Peyer's patch (tissue), 4 donors: ENCODE measurements at places on chromosomes 1 and 21. TPM values are rescaled to one million over a fixed set of nuclear protein-coding genes. Genes with fewer than 3 reads are reported as not detected.

DNA sequence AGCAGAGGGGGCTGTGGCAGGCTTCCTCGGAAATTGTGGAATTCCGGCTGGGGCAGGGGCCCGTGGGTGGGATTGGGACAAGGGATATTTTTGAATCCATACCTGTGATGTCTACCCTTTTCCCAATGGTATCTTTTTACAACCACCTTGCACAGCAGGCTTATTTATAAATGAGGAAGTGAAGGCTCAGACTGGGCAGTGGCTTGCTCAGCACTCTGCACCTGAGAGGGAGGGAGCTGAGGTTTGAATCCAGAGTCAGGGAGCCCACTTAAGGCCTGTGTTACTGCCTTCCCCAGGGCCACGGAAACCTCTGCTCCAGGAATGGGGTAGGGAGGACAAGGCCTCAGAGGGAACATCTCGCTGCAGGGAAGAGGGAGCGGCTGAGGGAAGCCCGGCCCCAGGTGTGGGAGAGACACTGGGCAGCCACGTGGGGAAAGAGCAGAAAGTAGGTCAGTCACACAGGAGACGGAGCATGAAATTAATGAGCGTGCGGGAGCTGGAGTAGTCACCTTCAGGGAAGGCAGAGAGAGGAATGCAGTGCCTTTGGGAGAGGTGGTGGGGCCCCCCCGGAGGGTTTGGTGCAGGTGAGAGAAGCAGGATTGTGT is 35.4 kb upstream of the SCMH1 start:
- H3K4me1 ChIP-seq: no peaks in the 10 kb centered on the region
- H3K36me3 ChIP-seq: no peaks in the 10 kb centered on the region
- H3K27ac ChIP-seq: no peak overlapping the region
- H3K4me3 ChIP-seq: no peak overlapping the region
- H3K27me3 ChIP-seq: no peaks in the 10 kb centered on the region
- no peak for DNase-seq

- no peak overlapping the region for H3K4me3 ChIP-seq
- no peak overlapping the region for H3K27ac ChIP-seq
- H3K27me3 ChIP-seq: no peaks in the 10 kb centered on the region
- H3K36me3 ChIP-seq: no peaks in the 10 kb centered on the region
These were observed 123.2 kb downstream of the LHX8 start for GRCh38 chr1:75257424-75257823.

The FMO4 gene
- total RNA-seq: 9.9 TPM

DNA sequence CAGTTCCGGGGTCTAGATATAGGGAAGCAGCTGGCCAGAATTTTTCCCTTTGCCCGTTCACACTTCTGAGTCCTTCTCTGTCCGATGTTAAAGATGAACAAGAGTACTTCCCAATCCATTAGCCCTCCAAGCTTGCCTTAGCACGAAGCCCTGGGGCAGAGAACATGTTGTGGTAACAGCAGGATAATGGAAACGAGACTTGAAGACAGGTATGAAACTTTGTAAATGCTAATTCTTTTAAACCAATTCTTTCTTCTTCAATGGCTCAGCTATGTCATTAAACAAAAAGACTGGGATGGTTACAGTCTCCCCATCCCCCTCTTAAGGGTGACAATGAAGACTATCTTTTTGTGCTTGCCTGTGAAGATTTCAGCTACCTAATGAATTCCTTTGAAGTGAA is 218.5 kb downstream of the PLA2G4A start:
- H3K4me3 ChIP-seq: no peak overlapping the region
- no peak for DNase-seq
- no peaks in the 10 kb centered on the region for H3K4me1 ChIP-seq

DNA sequence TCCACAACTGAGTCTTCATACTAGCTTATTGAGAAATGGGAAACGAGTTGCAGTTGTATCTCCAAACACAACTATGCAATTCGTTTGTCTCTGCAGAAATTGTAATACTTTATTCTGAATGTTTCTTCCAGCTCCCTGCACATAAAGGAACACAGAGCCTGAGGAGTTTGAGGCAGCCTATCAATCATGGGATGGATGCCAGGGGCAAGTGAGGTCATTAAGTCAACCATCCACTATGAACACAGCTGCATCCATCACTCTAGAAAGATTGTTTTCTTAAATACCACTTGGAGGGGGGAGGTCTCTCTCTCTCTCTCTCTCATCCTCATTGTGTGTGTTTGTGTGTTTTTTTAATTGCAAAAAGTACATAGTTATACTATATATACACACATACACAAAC is 2.9 kb upstream of the PSMB2 start:
- H3K36me3 ChIP-seq: no peaks in the 10 kb centered on the region
- H3K27me3 ChIP-seq: no peaks in the 10 kb centered on the region
- H3K4me3 ChIP-seq: no peak overlapping the region

The S100A13 gene
- 49.5 TPM for total RNA-seq

The C4BPA gene
- 1.2 TPM for total RNA-seq

- no peak overlapping the region for H3K27ac ChIP-seq
- no peaks in the 10 kb centered on the region for H3K36me3 ChIP-seq
- H3K27me3 ChIP-seq: no peaks in the 10 kb centered on the region
- no peak overlapping the region for H3K4me3 ChIP-seq
These were observed 16.2 kb downstream of the MTOR start for GRCh38 chr1:11245904-11246719.

The PCAT6 gene
- total RNA-seq: not detected

GRCh38 chr1:5423109-5423508 is 569.1 kb downstream of the NPHP4 start:
- no peaks in the 10 kb centered on the region for H3K27me3 ChIP-seq
- H3K4me1 ChIP-seq: no peaks in the 10 kb centered on the region
- peak; percentile 46 for DNase-seq
- no peak overlapping the region for H3K4me3 ChIP-seq

The C1QA gene
- 43.2 TPM for total RNA-seq

DNA sequence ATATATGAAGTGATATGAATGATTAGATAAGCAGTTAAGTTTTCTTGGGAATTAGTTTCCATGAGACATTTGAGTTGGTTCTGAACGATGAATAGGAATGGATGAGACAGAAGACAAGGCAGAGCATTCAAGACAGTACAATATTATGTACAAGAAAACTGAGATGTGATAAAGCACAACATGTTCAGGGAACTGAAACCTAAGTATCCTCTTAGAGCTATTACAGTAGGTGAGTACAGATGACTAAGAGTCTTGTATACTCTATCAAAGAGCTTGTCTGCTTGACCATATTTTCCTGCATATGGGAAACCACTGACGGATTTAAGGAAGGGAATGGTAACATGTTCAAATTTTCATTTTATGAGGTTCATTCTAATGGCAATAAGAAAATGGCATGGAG is 61.6 kb downstream of the NME7 start:
- H3K27ac ChIP-seq: no peak overlapping the region
- no peaks in the 10 kb centered on the region for H3K36me3 ChIP-seq
- no peak for DNase-seq
- no peaks in the 10 kb centered on the region for H3K27me3 ChIP-seq
- H3K4me3 ChIP-seq: no peak overlapping the region

The ERG gene
- 4.2 TPM for total RNA-seq

The GBP5 gene
- 14.0 TPM for total RNA-seq

The CASZ1 gene
- total RNA-seq: 165 TPM

The SIK1 gene
- 17.3 TPM for total RNA-seq

- H3K27me3 ChIP-seq: no peaks in the 10 kb centered on the region
- no peak for DNase-seq
- no peaks in the 10 kb centered on the region for H3K4me1 ChIP-seq
- H3K4me3 ChIP-seq: no peak overlapping the region
These were observed 219.1 kb upstream of the FMN2 start for GRCh38 chr1:239872626-239873025.

GRCh38 chr1:195096051-195096521 is 1512.2 kb downstream of the KCNT2 start:
- H3K4me3 ChIP-seq: no peak overlapping the region
- DNase-seq: no peak
- no peaks in the 10 kb centered on the region for H3K36me3 ChIP-seq
- no peaks in the 10 kb centered on the region for H3K4me1 ChIP-seq
- H3K27me3 ChIP-seq: no peaks in the 10 kb centered on the region

GRCh38 chr1:165416876-165417275 is 28.1 kb downstream of the RXRG start:
- no peaks in the 10 kb centered on the region for H3K36me3 ChIP-seq
- no peaks in the 10 kb centered on the region for H3K4me1 ChIP-seq
- no peak overlapping the region for H3K4me3 ChIP-seq
- no peak overlapping the region for H3K27ac ChIP-seq
- no peaks in the 10 kb centered on the region for H3K27me3 ChIP-seq

GRCh38 chr1:17278996-17279830 is 28.8 kb upstream of the PADI4 start:
- H3K4me1 ChIP-seq: no peaks in the 10 kb centered on the region
- no peak overlapping the region for H3K4me3 ChIP-seq
- no peak overlapping the region for H3K27ac ChIP-seq
- H3K36me3 ChIP-seq: no peaks in the 10 kb centered on the region
- H3K27me3 ChIP-seq: no peaks in the 10 kb centered on the region

DNA sequence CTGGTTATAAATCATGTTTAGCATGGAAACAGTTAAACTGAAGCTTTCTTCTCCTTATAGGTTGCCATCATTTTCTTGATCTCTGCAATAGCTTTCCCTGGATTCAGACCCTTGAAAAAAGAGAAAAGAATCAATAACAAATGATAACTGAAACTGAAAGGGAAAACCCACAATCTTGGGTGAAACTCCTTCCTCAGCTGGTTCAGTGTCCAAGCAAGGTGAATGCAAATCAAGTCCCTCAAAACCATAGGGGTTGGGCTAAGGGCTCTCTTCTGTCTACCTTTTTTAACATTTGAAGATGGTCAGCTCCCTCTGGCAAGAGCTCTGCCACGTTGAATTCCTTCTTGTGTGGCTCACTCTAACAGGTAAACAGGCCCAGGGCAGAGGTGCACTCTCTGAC is 7.1 kb upstream of the ATP13A2 start:
- H3K36me3 ChIP-seq: peaks cover 5% of the 10 kb centered on the region
- no peak overlapping the region for H3K4me3 ChIP-seq
- H3K27ac ChIP-seq: no peak overlapping the region
- no peak for DNase-seq

The FAM72C gene
- not detected for total RNA-seq

DNA sequence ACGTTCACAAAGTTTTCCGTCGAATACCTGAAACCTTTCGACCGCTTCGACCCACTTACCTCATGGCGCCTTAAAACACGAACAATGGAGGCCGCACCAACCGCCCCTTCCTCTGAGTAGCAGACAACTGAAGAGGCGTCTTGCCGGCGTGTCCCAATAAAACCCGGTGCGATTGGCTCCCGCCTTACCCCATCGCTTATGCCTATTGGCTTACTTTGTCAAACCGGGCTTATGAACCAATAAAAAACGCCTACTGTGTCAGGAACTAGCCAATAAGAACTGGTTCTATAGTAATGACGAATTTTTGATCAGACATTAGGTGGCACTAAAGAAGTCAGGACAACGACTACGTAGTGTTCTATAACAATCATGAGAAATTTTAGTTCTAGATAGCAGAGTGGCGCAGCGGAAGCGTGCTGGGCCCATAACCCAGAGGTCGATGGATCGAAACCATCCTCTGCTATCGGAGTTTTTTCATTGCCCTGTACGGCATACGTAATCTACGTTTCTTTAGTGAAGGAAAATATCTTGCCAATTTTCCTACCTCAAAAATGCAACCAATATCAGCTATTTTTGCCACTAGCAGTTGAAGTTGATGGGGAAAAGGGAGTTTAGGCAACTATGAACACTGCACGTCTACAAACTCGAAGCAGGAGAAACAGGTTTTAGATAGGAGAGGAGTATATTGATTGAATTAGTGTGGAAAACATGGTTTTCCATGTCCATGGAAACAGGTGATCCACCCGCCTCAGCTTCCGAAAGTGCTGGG is at the start of gene ILF2:
TSS of gene ILF2 (minus strand) at position 135 of the 769 bp plus-strand sequence. CDS start at position 64, 71 bp downstream.
- peaks cover 30% of the 10 kb centered on the region for H3K36me3 ChIP-seq
- no peaks in the 10 kb centered on the region for H3K27me3 ChIP-seq
- peaks cover 18% of the 10 kb centered on the region for H3K4me1 ChIP-seq
- peak within 1 kb of the TSS; percentile 77 for H3K4me3 ChIP-seq

DNA sequence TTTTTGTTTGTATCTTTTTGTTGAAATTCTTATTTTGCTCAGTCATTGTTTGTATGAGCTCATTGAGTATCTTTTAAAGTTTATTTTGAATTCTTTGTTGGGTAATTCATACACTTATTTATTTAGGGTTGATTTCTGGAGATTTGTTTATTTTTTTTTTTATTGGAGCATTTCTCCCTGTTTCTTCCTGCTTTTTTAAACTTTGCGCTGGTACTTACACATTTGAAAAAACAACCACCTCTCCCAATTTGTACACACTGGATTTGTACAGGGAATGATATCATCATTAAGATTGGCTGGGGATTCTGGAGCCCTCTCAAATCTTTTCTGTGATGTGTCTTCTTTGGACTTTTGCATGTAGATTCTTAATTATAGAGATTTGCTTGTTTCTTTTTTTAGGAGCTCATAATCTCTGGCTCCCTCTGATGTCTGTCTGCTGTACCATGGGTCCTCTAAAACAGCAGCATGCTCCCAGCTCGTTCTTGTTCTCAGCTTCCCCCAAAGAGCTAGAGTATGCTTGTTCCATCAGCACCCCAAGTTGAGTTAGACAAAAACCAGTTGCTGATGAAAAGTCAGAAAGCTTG is 310.7 kb downstream of the DUSP10 start:
- H3K4me3 ChIP-seq: no peak overlapping the region
- no peaks in the 10 kb centered on the region for H3K4me1 ChIP-seq
- no peaks in the 10 kb centered on the region for H3K36me3 ChIP-seq
- H3K27ac ChIP-seq: no peak overlapping the region
